ENCODE measurements at places on chromosomes 11 and 22.

DNA sequence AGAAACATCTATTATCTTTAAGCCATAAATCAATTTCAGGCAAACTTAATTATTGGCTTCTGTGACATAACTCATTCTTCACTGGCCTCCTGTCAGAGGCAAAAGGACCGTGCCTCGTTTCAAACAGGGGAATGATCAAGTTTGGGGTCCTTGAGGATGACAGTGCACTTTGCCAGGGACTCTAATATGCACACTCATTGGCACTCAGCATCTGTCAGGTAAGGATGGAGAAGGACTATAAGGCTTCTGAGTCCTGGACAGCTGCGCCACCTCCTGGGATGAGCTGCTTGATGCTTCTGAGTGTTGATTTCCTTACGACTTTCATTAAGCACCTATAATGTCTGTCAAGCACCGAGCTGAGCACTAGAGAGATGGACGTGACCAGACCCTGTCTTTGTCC, 20.2 kb downstream of the BPIFC start:
- no peak for DNase-seq

GRCh38 chr11:2837096-2837601, 48.4 kb downstream of the CDKN1C start:
- no peak for DNase-seq

GRCh38 chr11:66888282-66888681, 31.4 kb downstream of the LRFN4 start:
- DNase-seq = no peak

DNA sequence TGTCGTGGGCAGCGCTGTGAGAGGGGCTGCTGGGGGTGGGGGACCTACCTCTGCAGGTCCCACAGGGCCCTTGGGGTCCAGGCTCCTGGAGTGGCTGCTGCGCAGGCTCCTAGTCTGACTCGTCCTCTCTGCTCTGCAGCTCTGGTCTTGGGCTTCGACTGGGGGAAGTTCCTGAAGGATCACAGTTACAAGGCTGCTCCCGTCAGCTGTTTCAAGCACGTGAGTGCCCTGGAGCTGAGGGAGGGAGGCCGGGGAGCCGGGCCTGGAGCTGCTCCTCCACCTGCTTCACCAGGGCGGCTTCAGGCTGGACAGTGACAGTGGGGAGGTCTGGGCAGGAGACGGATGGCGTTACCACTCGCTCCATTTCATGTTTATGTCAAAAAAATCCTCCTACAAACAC, 11.9 kb downstream of the L3MBTL2 start:
- peak; percentile 25 for DNase-seq

DNA sequence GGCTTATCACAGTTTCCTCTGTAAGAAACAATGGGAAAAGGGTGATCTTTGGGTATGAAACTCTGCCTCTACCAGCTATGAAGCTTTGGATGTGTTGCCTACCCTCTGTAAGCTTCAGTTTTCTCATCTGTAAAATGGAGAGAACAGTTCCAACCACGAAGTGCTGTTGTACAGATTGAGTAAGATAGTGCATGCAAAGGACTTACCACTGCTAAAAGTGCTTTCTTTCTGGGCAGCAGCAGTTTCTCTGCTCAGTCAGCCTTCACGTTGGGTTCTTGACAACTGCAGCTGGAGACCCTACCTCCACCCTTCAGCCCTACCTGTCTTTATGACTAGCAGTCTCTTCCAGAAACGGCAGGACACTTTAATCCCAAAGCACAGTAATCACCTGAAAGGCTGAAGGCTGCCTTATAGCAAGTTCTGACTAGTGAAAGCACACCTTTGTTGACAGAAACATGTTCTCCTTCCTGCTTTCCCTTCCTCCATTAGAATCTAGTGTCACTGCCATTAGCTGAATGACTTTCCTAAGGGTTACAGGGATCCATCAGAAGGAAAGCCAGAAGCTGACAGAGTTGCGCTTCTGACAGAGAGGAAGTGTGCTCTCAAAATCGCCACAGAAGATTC, 91.4 kb downstream of the RPL27A start:
- DNase-seq = no peak

- no peak for DNase-seq
Measured at GRCh38 chr11:127789927-127790326, 789.4 kb upstream of the KIRREL3 start.

All from C1 segment of cervical spinal cord (tissue), 14 donors.